ENCODE measurements at places on chromosomes 6 and 20. TPM values are rescaled to one million over a fixed set of nuclear protein-coding genes. Genes with fewer than 3 reads are reported as not detected.

DNA sequence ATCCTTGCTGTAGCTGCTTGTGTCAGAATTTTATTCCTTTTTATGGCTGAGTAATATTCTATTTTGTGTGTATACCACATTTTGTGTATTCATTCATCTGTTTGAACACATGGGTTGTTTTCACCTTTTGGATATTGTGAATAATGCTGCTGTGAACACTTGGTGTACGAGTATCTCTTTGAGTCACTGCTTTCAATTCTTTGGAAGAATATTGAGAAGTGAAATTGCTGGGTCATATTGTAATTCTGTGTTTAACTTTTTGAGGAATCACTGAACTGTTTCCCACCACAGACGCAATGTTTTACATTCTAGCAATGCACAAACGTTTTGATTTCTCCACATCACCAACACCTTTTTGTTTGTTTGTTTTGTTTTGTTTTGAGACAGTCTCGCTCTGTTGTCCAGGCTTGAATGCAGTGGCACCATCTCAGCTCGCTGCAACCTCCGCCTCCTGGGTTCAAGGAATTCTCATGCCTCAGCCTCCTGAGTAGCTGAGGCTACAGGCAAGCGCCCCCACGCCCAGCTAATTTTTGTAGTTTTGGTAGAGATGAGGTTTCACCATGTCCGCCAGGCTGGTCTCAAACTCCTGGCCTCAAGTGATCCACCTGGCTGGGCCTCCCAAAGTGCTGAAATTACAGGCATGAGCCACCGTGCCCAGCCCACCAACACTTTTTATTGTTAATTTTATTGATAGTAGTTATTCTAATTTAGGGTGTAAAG is 21.7 kb downstream of the CPXM1 start:
- no peak for DNase-seq

- no peak for DNase-seq
Observed at GRCh38 chr6:54981276-54981609, 134.7 kb downstream of the FAM83B start.

The SLC22A16 gene
- total RNA-seq: not detected

- no peak for DNase-seq
Observed at GRCh38 chr20:21394551-21394950, 2.8 kb downstream of the NKX2-4 start.

DNA sequence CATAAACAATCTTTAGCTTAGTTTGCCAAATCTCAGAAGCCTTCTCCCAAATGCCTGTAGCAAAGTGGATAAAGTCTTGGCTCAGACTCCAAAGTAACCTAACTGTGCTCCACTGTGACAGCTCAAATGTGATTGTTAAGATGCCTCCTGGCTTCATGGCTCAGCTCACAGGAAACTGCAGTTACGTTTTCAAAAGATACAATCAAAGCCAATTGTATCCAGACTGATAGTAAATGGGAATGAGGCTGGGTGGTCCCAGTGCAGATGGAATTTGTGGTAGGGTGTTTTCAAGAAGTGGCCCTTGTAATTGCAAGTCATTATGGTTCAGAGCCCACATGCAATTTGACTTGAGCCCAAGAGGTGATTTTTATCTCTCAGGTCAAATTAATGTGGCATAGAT is 151.2 kb upstream of the TAB2 start:
- DNase-seq: no peak

All from colonic mucosa (tissue), 4 donors.